ENCODE measurements at places on chromosomes 12 and 14. TPM values are rescaled to one million over a fixed set of nuclear protein-coding genes. Genes with fewer than 3 reads are reported as not detected.

- DNase-seq, result no peak
Observed at GRCh38 chr12:68264158-68264855, 10.9 kb upstream of the IL22 start.

- peak; percentile 15 for DNase-seq
Observed at GRCh38 chr14:52553002-52553670, 500 bp downstream of the GPR137C start.

GRCh38 chr14:58292187-58292586, 6.2 kb upstream of the ARID4A start:
- no peak for DNase-seq

- DNase-seq, result no peak
Observed at GRCh38 chr14:89165189-89166181, 251.5 kb downstream of the FOXN3 start.

Gene TMEM253
- total RNA-seq, result not detected

Data from activated T-cell treated with anti-CD3 and anti-CD28 coated beads, Interleukin-2, amount 50 U/mL, for 4 hours (primary cell).